ENCODE measurements at places on chromosomes 5 and 9.

- DNase-seq, result no peak
Measured at GRCh38 chr5:144585681-144586080, 415.0 kb downstream of the KCTD16 start.

DNA sequence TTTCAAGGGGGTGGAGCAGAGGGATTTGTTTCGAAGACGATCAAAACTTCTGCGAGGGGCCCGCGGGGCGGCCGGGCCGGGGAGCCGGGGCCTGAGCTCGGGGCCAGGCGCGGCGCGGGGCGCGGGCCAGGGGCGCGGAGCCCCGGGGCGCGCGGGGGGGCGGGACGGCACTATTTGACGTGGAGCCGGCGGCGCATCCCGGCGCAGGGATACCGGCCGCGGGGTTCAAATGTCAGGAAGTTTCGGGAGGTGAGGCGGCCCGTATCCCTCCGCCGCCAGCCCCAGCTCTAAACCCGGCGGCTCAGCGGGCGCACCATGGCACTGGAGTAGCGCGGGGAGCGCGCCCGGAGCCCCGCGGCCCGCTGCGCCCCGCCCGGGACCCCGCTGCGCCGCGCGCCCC, at the start of gene LMX1B:
Gene LMX1B (plus strand): TSS at position 278 of the 400 bp plus-strand sequence. CDS start 522 bp downstream, outside the sequence.
- no peak for DNase-seq

DNA sequence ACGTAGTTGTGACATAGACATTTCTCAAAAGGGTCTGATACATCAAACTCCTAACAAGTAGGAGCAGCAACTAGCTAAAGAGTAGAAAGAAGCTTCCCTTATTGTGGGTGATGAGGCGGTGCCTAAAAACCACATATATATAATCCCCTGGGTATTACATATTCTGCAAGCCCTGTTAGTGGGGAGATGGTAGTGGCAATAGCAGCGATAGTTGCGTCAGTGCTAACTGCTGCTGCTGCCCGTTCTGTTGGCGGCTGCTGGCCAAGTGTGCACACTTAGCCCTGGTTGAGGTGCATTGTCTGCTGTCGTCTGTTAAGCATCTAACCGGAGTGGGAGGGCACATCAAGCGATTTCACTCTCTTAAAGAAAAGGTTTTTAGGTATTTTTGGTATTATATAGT, 35.8 kb downstream of the VLDLR start:
- DNase-seq, result no peak

GRCh38 chr5:173041881-173042762, 14.0 kb upstream of the CREBRF start:
- DNase-seq, result no peak

GRCh38 chr9:84723426-84723825, 53.9 kb downstream of the NTRK2 start:
- DNase-seq, result no peak

- DNase-seq, result no peak
Measured at GRCh38 chr9:6525326-6526045, 112.5 kb downstream of the UHRF2 start.

- no peak for DNase-seq
Measured at GRCh38 chr9:96020792-96021550, 145.5 kb downstream of the ERCC6L2 start.

DNA sequence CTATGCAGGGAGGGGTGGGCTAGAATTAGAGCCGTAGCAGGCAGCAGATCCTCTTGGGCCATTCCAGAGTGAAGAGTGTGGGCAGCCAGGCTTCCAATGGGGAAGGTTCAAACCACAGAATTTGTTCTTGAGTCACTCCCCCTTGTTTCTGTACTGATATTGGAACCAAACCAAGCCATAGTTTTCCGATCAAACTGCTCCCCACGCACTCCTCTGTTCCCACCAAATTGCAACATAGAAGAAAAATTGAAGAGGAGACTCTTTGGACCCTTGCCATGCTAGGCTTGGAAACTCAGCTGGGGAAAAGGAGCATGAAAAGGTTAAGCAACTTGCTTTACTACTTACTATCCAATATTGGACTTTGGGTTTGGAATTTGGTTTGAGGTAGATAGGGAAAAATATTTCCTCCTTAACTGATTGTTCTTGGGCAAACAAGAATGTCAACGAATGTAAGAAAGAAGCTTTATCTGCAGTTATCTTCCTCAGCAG, 165.8 kb upstream of the NR3C1 start:
- DNase-seq, result no peak

- DNase-seq, result no peak
Measured at GRCh38 chr5:127601601-127602000, 47.3 kb upstream of the CTXN3 start.

- DNase-seq, result no peak
Measured at GRCh38 chr5:149215478-149216090, 56.1 kb upstream of the AFAP1L1 start.

- DNase-seq, result no peak
Measured at GRCh38 chr9:130237763-130238524, 27.6 kb upstream of the HMCN2 start.

GRCh38 chr9:125932746-125933455, 185.7 kb downstream of the PBX3 start:
- no peak for DNase-seq

DNA sequence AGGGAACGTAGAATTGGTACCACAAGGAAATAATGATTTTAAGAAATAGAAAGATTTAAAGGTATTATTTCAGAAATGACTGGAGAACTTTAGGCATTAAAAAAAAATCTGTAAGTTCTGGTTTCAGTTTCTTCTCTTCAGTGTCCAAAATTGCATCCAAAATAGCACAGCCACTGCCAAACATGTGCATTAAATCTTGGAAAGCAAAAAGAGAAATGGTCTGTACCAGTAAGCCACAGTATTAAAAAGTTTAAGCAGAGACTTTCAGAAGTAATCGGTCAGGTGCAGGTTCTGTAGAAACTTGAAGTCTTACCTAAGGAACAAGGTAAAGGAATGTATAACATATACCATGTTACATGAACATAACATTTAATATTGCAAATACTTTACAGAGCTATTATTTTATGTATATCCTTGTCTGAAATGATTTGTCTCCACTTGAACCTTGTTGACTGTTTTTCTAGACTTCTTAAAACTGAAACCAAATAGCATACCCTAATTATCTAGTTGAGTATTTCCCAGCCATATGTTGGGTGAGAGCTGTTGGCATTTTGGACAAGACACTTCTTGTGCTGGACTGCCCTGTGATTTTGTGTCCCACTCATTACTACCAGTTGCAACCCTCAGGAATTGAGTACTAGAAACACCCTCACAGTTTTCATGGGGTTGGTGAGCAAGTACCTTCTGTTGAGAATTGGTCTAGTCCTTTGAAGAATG, 32.1 kb downstream of the NIPBL start:
- DNase-seq, result no peak

GRCh38 chr9:31587146-31587545, 797.3 kb upstream of the ACO1 start:
- no peak for DNase-seq

- peak; percentile 10 for DNase-seq
Measured at GRCh38 chr9:74861773-74862474, 25.8 kb downstream of the TRPM6 start.

DNA sequence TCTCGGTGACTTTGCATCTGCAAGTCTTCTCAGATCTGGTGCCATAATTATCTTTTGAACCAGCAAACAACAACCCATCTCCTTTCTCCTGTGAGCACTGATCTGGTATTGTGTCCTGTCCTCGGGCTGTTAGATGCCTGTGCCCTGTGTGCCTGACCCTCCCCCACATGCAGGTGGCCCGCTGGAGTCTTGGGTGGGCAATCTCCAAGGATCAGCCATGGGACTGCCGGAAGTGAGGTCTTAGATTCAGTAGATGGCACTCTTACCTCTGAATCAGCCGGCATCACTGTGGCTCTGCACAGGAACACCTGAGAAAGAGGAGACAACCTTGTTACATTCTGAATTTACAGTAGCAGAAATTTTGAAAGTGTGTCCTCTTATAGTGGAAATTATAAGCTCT, 172.4 kb downstream of the IRX2 start:
- DNase-seq, result no peak

All from H4 (cell line).